Right lobe of liver (tissue), 6 donors: ENCODE measurements at places on chromosomes 2 and 18. TPM values are rescaled to one million over a fixed set of nuclear protein-coding genes. Genes with fewer than 3 reads are reported as not detected.

The TWIST2 gene
- 0.18 TPM for total RNA-seq

The CTDP1 gene
- total RNA-seq = 9.3 TPM

The CNRIP1 gene
- 1.9 TPM for total RNA-seq

The MOCOS gene
- 25.6 TPM for total RNA-seq

The HDAC4 gene
- total RNA-seq = 8.9 TPM

The DOCK10 gene
- 5.8 TPM for total RNA-seq

- H3K36me3 ChIP-seq = no peaks in the 10 kb centered on the region
- H3K27ac ChIP-seq = no peak overlapping the region
- no peaks in the 10 kb centered on the region for H3K27me3 ChIP-seq
- no peak for DNase-seq
- H3K4me1 ChIP-seq = no peaks in the 10 kb centered on the region
These were observed 17.7 kb upstream of the CIB4 start for GRCh38 chr2:26658691-26659346.

GRCh38 chr2:79660557-79660956 is 147.7 kb downstream of the CTNNA2 start:
- H3K27me3 ChIP-seq = no peaks in the 10 kb centered on the region
- DNase-seq = no peak
- no peak overlapping the region for H3K27ac ChIP-seq
- H3K4me1 ChIP-seq = no peaks in the 10 kb centered on the region
- no peak overlapping the region for H3K4me3 ChIP-seq
- no peaks in the 10 kb centered on the region for H3K36me3 ChIP-seq

DNA sequence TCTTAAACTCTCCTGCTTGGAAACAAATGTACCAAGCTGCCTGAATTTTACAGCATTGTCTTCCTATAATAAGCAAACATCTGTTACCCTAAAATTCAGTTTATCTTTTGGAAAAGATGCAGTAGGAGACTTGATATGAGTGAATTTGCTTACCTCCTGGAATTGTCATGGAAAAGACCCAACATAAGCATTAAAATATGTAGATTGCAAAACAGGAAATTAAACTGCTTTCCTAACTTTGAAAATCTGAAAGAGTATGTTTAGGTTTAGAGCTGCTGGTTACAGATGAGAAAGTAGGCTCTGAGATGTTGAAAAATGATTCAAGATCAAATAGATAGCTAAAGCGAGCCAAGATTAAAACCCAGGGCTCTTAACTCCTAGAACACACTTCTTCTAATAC is 316.5 kb downstream of the SOX11 start:
- no peak for DNase-seq
- H3K27me3 ChIP-seq = peaks cover 4% of the 10 kb centered on the region

GRCh38 chr2:204255526-204255925 is 289.7 kb upstream of the PARD3B start:
- H3K27me3 ChIP-seq = no peaks in the 10 kb centered on the region
- DNase-seq = no peak
- no peak overlapping the region for H3K27ac ChIP-seq
- H3K4me1 ChIP-seq = no peaks in the 10 kb centered on the region

- peaks cover 8% of the 10 kb centered on the region for H3K4me1 ChIP-seq
- DNase-seq = no peak
- H3K27me3 ChIP-seq = no peaks in the 10 kb centered on the region
These were observed 2.9 kb upstream of the MGAT5 start for GRCh38 chr2:134250840-134251461.

GRCh38 chr2:122875091-122875865 is 1119.8 kb downstream of the TSN start:
- no peak overlapping the region for H3K27ac ChIP-seq
- H3K36me3 ChIP-seq = no peaks in the 10 kb centered on the region
- no peak overlapping the region for H3K4me3 ChIP-seq
- H3K27me3 ChIP-seq = no peaks in the 10 kb centered on the region
- H3K4me1 ChIP-seq = no peaks in the 10 kb centered on the region
- no peak for DNase-seq

GRCh38 chr2:190466819-190467446 is 58.8 kb downstream of the MFSD6 start:
- no peaks in the 10 kb centered on the region for H3K36me3 ChIP-seq
- H3K27ac ChIP-seq = no peak overlapping the region
- no peaks in the 10 kb centered on the region for H3K4me1 ChIP-seq
- DNase-seq = no peak

GRCh38 chr2:226608451-226608850 is 191.2 kb downstream of the IRS1 start:
- no peaks in the 10 kb centered on the region for H3K27me3 ChIP-seq
- H3K4me3 ChIP-seq = no peak overlapping the region
- no peak overlapping the region for H3K27ac ChIP-seq
- H3K4me1 ChIP-seq = no peaks in the 10 kb centered on the region
